Brain microvascular endothelial cell (primary cell): ENCODE measurements at places on chromosomes 12 and 14.

GRCh38 chr14:23095196-23096108 is at the start of gene C14orf119:
C14orf119 (plus strand) TSS chr14:23095505; CDS start chr14:23097659, 2,154 bp downstream.
- DNase-seq = peak; percentile 99

GRCh38 chr12:111451649-111452129 is 46.0 kb downstream of the SH2B3 start:
- DNase-seq = no peak

DNA sequence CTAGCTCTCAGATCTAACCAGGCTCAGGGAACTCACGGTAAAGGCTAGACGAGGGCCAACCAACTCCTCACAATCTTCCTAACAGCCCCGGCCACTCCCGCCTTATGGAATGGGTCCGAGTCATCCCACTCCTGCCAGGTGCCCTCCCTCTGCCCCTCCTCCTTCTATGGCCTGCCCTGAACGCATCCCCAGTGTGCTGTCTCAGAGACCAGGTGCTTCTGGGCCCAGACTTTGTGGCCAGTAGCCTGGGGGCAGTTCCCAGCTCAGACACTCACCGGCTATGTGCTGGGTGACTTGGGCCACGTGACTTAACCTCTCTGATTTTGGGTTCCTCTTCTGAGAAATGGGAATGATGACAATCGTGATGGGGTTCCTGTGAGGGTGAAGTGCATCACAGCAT is 22.5 kb downstream of the PAPLN start:
- DNase-seq = no peak

GRCh38 chr12:127230843-127231260 is 1036.1 kb upstream of the TMEM132C start:
- peak; percentile 98 for DNase-seq

DNA sequence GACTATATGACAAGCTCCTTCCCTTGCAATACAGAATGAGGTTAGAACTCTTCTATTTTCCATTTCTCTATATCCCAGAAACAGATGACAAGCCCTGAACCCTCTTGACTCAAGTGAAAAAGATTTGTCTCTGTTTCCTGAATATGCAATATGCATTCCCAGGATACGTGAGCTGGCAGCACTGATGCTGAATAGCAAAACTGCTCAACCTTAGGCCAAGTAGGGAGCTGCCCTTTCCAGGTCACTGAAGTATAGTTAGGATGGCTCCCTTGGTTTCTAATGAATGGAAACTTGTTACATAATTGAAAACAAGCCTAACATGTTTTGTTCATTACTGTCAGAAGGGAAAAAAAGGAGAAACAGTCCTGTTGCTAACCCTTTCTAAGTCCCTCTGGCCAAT is 47.9 kb upstream of the PLEKHG7 start:
- no peak for DNase-seq

- DNase-seq = no peak
These were observed 217.0 kb downstream of the BCL11B start for GRCh38 chr14:99055019-99055418.

DNA sequence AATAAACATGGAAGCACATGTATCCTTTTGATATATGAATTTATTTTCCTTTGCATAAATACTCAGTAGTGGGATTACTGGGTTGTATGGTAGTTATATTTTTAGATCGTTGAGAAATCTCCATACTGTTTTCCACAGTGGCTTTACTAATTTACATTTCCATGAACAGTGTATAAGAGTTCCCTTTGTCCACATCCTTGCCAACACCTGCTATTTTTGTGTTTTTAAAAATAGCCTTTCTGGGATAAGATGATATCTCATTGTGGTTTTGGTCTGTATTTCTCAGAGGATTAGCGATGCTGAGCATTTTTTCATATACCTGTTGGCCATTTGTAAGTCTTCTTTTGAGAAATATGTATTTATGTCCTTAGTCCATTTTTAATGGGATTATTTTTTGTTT is 329.2 kb upstream of the KITLG start:
- no peak for DNase-seq

DNA sequence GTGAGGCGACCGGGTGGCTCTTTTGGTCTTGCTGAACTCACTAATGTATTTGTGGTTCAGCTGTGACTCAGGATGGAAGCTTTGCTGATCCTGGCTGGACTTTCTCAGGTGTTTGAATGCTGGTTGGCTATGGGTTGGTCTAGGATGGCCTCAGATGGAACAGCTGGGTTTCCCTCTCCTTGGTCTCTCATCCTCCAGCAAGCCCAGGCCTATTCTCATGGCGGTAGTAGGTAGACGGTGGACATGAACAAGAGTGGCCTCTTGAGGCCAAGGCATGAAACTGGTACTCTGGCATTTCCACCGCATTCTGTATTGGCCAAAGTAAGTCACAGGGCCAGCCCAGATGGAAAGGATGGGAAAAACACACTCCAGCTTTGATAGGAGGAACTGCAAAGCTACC is 11.8 kb upstream of the POLR3B start:
- peak; percentile 56 for DNase-seq

- no peak for DNase-seq
These were observed 187.1 kb downstream of the TSPAN9 start for GRCh38 chr12:3263939-3264922.

DNA sequence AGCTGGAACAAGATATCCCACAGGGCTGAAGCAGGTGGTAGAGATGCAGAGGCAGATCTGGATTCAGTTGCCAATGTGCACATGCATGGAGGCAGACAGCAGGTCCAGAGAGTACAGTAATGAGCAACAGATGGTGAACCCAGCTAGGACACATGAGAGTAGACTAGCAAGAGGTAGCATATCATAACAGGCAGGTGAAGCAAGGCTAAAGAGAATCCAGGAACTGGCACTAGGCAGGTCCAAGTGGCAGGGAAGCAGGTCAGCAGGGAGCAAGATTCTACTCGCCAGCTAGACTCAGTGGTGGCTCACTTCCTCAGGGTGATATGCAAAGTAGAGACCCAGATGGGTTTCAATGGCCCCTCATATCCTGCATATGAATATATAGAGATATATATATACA is 15.3 kb upstream of the MYF6 start:
- no peak for DNase-seq

GRCh38 chr12:44847888-44848702 is 28.0 kb downstream of the NELL2 start:
- DNase-seq = no peak

GRCh38 chr12:98002887-98003493 is 512.4 kb upstream of the TMPO start:
- DNase-seq = peak; percentile 13

- no peak for DNase-seq
These were observed 20.1 kb upstream of the SLC6A12 start for GRCh38 chr12:234019-234418.

DNA sequence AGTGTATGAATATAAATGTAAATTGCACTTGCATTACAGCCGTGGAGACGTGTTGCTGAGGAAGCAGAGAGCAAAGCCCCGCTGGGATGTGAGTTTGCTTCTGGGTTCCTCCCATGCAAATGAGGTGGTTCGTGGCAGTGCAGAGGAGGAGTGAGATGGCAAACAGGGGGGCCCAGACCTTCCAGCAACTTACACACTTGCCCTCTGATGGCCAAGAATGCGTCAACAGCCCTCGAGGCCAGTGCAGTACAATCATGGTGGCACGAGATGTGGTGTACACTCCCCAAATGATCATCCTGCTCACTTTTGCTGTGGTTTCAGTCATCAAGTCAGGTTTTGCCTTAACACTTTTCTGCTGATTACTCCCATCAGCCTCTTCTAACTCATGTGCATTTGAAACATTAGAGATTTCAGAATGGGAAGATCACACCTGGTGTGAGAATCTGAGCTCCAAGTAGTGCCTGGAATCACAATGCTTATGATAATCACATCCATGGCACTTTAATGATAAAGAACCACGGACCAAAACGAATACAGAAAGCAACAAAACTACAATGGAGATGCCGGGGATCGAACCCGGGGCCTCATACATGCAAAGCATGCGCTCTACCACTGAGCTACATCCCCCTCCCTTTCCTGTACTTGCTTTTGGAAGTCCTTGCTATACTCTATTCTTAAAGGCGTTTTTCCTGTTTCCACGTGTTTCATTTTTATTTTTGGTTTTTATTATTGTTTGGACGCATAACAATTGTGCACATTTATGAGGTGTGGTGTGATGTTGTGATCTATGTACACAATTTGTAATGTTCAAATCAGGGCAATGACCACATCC is 7.0 kb upstream of the UBC start:
- DNase-seq = peak; percentile 67
